ENCODE measurements at places on chromosomes 3 and 15.

DNA sequence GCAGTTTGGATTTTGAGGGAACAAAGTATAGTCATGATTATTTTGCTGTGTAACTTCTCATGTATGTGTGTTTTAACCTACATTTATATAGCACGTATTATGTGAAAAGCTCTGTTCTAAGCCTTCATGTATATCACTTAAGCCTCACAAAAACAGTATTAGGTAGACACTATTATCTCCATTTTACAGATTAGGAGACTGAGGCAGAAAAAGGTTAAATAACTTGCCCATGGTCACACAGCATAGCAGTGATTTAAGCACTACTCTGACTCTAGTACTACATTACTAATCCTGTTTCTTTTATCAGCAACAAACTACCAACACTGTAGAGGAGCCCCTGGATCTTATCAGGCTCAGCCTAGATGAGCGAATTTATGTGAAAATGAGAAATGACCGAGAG lies 2.6 kb downstream of the LSM3 start:
- no peak for DNase-seq

DNA sequence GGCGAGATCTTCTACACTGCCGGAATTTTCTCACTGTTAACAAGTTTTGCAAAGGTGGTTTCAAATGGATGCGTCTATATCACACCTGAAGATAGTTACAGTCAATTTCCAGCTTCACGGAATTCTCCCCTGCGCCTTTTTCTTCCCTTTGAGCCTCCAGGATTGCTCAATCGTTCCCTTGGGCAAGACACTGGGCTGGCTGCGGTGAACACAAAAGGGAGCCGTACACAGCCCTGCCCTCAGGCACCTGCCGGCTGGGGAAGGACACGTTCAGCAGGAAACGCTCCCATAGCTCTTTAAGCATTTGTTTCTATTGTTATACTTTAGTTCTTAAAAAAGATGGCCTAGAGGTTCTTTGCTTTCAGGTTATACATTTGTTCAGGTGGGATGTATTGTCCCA lies 85.7 kb downstream of the C3orf70 start:
- DNase-seq: no peak

DNA sequence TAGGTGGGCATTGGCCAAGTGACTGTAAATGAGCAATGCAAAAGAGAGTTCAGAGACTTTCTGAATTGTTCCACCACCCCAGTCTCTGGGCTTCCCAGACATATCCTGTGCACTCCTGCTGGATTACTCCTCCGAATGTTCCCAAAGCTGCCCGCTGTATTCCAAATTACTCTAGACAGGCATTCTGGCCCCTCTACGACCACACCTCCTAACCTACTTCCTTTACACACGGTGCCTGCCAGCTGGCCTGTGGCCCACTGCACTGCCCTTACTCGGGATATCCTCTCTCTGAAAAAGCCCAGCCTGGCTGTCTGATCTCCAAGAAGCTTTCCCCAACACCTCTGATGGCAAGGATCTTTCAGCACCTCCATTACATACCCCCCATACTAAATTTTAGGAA lies 66.6 kb downstream of the DUT start:
- no peak for DNase-seq

DNA sequence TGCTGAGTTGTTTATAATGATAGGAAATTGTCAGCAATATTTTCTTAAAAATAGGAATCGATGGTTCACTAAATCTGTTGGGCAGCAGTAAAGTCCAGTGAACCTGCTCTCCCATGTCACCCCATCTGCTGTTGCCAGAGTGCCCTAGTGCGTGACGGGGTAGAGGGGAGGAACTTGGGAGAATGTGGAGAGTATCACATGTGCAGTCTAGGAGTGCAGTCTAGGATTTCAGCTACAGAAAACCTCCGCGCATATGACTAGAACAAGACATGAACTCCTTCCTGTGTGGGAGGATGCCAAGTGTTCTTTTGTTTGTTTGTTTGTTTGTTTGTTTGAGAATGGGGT lies 74.6 kb upstream of the ACAD9 start:
- no peak for DNase-seq

- no peak for DNase-seq
Observed at GRCh38 chr3:3066378-3066777, 43.8 kb downstream of the IL5RA start.

DNA sequence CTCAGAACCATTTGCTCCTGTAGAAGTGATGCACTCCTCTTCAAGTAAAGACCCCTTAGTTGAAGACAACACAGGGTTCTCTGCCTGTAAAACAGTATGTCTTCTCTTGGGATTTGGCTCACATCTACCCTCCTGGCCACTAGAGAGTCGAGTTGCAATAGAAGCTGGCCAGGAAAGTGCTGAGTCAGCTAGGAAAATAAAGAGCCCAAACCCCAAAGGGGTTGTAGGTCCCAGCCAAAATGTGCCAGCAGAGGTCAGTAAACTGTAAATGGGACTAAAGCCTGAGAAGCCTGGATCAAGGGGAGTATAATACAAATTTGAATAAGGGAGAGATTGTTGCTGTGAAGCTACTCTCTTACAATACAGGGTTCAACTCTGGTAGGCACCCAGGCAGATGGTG lies 37.2 kb upstream of the THBS1 start:
- no peak for DNase-seq

- no peak for DNase-seq
Observed at GRCh38 chr15:48722764-48723661, 77.5 kb upstream of the FBN1 start.

- no peak for DNase-seq
Observed at GRCh38 chr15:38220606-38221273, 31.9 kb upstream of the SPRED1 start.

- DNase-seq: no peak
Observed at GRCh38 chr3:81434161-81434560, 327.3 kb downstream of the GBE1 start.

GRCh38 chr15:67232591-67232990 lies 21.9 kb downstream of the AAGAB start:
- no peak for DNase-seq

GRCh38 chr3:194184801-194185200 lies 48.9 kb downstream of the HES1 start:
- no peak for DNase-seq

GRCh38 chr3:33941804-33942203 lies 143.4 kb downstream of the PDCD6IP start:
- no peak for DNase-seq

DNA sequence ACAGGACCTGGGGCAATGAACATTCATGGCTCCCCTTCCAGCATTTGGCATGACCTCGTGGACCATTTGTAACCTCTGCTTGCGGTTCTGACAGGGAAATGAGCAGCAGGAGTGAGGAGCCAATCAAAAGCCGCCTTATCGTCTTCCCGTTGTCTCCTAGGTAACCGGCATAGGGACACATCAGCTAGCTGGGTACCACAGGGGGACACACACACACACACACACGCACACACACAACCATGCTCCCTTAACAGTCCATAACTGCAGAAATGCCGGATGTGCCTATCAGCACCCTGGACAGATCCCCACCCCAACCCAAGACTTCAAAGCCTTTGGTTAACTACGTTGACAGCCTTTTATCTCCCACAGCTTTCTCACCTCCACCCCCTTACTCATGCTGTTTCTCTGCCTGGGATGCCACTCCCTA lies 53.4 kb upstream of the CCDC174 start:
- DNase-seq: peak; percentile 4

- DNase-seq: no peak
Observed at GRCh38 chr3:126954141-126954842, 28.6 kb upstream of the PLXNA1 start.

DNA sequence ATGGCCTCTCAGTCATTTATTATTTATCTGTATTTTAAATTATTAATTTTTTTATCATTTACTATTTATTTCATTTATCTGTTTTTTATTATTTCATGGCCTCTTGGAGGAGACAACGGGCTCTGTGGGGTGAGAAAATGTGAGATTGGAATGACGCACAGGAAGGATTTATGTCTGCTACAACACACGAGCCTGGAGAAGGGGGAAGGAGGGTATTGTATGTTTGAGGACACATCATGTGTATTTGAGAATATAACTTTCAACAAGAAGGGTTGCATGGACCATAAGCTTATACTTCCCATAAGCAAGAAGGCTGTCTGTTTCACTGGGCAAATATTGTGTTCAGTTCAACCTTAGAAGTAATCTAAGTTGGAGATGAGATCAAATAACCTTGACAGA lies 31.7 kb downstream of the LSM3 start:
- no peak for DNase-seq

- DNase-seq: no peak
Observed at GRCh38 chr3:177680472-177680821, 483.2 kb upstream of the TBL1XR1 start.

- no peak for DNase-seq
Observed at GRCh38 chr3:12194209-12194608, 35.5 kb upstream of the TIMP4 start.

Measured in stimulated activated CD4-positive, alpha-beta T cell treated with anti-CD3 and anti-CD28 coated beads, TNF-alpha, amount 100 ng/mL, for 24 hours (primary cell).